ENCODE measurements at places on chromosomes 2 and 18. TPM values are rescaled to one million over a fixed set of nuclear protein-coding genes. Genes with fewer than 3 reads are reported as not detected.

Gene CDH20
- total RNA-seq: not detected

Gene KCNG2
- not detected for total RNA-seq

Gene LRRC30
- total RNA-seq: not detected

Gene IAH1
- 32.8 TPM for total RNA-seq

DNA sequence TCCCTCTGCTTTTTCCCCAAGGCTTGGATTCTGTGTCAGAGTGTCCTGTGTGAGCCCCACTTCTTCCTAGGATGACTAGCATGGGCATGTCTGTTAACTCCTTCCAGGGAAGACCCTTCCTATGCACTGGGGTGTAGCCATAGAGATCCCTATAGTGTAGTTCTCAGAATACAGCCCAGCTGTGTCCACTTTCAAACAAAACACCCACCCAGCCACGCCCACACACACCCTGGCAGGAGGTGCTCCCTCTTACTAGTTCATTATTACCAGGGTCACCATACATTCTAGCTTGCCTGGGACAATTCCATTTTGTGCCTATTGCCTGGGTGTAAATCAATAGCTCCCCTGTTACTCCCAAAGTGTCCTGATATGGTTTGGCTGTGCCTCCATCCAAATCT lies 195.6 kb downstream of the MYCN start:
- DNase-seq: no peak
- H3K4me3 ChIP-seq: no peak overlapping the region
- H3K4me1 ChIP-seq: no peaks in the 10 kb centered on the region
- H3K36me3 ChIP-seq: no peaks in the 10 kb centered on the region
- H3K27ac ChIP-seq: no peak overlapping the region

Data from right lobe of liver (tissue), 6 donors.